ENCODE measurements at places on chromosomes 4 and X. TPM values are rescaled to one million over a fixed set of nuclear protein-coding genes. Genes with fewer than 3 reads are reported as not detected.

DNA sequence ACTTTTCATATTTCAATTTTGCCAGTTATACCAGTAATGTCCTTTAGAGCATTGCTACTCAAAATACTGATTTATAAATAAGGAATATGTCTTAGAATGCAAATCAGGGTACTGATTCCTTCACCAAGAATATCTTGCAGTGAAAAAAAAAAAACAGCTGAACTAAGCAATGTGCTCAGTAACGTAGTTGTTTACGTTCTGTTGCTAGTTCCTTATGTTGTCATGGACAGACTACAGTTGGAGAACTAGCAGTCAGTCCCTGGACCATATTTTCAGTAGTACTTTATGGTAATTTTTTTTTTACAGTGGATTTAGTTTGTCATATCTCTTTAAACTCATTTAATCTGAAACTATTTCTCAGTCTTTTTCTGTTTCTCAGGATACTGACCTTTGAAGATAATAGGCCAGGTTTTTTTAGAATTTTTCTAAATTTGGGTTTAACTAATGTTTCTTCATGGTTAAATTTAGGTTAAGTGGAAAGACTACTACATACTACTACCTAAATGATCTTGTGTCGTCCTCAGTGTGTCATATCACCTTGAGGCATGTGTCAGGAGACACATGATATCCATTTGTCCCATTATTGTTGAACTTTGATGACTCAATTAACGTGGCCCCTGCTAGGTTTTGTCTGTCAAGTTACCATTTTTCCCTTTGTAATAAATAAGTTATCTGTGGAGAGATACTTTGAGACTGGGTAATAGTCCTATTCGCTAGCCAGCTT lies 21.0 kb downstream of the SMARCAD1 start:
- peak; percentile 43 for DNase-seq
- no peak overlapping the region for H3K27ac ChIP-seq
- no peaks in the 10 kb centered on the region for H3K36me3 ChIP-seq
- H3K27me3 ChIP-seq: no peaks in the 10 kb centered on the region
- H3K4me3 ChIP-seq: no peak overlapping the region
- H3K4me1 ChIP-seq: no peaks in the 10 kb centered on the region

Gene SLC26A1
- total RNA-seq: 0.33 TPM

DNA sequence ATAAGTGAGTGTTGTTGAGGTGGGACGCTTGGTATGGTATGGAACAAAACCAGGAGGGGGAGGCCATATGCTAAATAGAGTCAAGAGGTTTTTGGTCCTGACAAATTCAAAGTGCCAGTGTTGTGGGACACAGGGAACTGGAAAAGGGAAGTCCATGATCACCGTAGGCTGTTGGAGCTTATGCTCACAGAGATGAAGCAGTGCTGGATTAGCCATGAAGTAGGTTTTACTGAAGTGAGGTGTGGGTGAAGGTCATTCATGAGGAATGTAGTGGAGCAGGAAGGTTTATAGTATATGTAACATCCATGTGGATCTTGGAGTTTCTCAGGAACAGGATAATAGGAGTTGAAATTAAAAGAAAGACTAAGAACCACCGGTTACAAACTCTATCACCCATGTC lies 256.1 kb upstream of the PITX2 start:
- H3K27ac ChIP-seq: no peak overlapping the region
- no peak overlapping the region for H3K4me3 ChIP-seq
- no peaks in the 10 kb centered on the region for H3K4me1 ChIP-seq
- DNase-seq: no peak
- no peaks in the 10 kb centered on the region for H3K27me3 ChIP-seq

Gene SCFD2
- 12.3 TPM for total RNA-seq

GRCh38 chr4:183507925-183508696 lies 3.3 kb downstream of the ING2 start:
- no peak overlapping the region for H3K27ac ChIP-seq
- H3K4me1 ChIP-seq: no peaks in the 10 kb centered on the region

- DNase-seq: peak; percentile 73
- H3K4me1 ChIP-seq: peaks cover 3% of the 10 kb centered on the region
- H3K27ac ChIP-seq: no peak overlapping the region
Observed at GRCh38 chr4:38759113-38759789, 23.5 kb downstream of the TLR10 start.

DNA sequence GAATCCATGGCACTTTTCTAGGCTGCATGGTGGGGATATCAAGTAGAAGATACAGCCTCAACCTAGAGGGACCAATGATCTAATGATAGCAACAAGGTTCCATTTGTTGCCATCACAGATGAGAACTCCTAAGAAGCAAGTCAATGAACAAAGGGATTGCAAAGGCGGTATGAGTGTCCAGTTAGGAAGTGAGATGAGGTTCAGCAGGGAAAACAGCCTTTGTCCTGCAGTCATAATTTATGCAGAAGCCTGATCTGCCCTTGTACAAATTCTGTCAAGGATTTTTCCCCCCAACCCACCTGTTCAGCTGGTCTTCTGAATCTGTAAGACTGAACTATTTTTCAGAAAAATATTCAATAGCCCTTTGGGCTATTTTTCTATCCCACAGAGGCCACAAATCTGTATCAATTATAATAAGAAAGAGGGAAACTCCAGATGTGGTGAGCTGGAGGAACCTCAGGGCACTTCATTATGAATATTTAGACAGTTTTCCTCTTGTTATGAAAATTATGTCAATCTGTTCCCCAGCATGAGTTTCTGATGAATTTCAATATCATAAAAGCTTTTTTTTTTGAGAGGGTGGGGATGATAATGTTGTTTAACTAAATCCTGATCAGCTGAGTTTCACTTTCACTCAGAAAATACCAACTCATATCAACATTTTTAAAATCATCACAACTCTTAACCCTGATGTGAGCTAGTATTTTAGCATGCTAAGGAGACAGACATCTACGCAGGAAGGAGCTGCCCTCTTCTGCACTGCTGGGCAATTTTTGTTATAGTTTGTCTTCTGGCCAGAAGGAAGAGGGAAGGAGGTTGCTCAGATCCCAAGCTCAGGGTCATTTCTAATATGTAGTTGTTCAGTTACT lies 127.2 kb upstream of the MAP3K15 start:
- H3K27ac ChIP-seq: no peak overlapping the region
- H3K4me3 ChIP-seq: no peak overlapping the region
- no peaks in the 10 kb centered on the region for H3K27me3 ChIP-seq
- no peak for DNase-seq

Gene SERPINA7
- total RNA-seq: not detected

DNA sequence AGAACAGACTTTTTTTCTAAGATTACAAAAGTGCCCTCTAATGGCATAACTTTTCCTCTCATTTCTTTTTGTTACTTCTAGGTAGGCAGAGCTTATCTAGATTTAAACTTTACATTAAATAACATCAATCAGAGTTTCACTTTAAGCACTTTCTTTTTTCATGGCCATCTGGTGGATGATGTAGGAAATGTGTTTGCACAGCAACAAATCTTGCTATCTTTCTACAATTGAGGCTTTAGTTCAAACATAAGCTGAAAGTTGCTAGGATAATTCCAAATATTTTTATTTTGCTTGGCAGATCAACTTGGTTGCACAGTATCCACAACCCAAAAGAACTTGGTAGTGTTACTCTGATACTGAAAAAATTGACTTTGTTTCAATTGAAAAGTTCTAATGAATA lies 22.0 kb downstream of the NDNF start:
- no peak overlapping the region for H3K27ac ChIP-seq
- H3K27me3 ChIP-seq: no peaks in the 10 kb centered on the region
- no peak overlapping the region for H3K4me3 ChIP-seq
- DNase-seq: peak; percentile 47
- no peaks in the 10 kb centered on the region for H3K36me3 ChIP-seq

DNA sequence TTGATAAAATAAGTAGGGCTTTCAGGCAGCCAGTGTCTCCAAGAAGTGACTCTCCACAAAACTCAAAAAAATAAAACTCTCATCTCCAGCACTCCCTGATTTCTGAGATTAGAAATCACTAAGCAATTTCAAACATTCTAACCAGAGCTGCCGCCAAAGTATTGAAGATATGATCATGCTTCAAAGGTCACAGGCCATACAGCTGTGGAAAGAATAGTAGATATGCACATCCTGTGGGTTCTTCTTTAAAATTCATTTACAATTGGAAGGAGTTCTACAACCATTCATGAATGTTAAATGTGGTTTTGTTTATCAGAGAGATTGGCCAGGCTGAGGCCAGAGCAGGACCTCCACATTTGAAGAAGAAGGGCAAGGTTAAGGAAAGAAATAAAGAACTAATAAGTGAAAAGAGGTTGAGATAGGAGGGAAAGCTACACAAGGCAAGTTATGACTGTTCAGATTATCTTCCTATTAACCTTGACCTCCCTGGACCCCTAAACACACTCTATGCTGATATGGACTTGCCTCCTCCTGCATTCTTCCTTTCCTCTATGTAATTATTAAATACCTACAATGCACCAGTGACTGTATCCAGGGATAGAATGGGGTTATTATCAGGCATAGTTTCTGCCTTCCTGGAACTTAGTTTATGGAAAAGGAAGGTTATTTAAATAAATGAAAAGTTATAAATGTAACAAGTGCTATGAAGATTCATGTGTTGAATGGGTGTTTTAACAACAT lies 56.4 kb downstream of the USP38 start:
- H3K4me1 ChIP-seq: no peaks in the 10 kb centered on the region
- peak; percentile 17 for DNase-seq
- no peak overlapping the region for H3K27ac ChIP-seq
- no peak overlapping the region for H3K4me3 ChIP-seq
- H3K27me3 ChIP-seq: no peaks in the 10 kb centered on the region

DNA sequence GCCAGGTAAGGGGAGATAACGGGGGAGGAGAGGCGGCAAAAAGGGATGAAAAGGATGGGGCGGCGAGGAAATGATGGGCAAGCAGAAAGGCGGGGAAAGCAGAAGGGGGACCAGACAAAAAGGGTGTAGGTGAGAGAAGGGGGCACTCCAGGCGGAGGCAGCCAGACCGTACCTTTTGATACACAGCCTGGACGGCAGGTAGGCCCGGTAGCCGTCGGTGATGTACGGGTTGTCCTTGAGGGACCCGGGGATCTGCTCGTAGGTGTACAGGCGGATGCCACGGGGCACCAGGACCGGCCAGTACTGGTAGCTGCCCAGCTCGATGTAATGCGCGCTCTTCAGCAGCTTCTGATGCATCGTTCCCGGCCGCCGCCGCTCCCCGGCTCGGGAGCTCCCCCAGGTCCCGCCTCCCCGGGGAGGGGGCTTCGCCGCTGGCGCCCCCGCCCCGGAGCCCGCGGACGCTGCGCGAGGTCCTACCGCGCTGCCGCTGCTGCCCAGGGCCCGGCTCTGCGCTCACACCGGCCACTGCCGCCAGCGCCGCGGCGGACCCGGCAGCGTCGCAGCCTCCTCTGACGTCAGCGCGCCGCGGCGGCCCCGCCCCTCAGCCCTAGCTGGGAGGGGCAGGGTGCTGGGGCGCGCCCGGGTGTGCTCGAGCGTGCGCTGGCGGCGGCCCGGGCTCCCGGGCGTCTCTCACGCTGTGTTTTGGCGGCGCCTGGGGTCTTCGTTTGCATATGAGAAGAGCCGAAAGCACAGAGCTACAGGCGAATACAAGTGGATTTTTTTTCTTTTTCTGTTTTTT lies at the start of gene PAQR3:
PAQR3 (minus strand) TSS at position 571 of the 799 bp plus-strand sequence; CDS start at position 357, 214 bp downstream.
- no peaks in the 10 kb centered on the region for H3K27me3 ChIP-seq
- peak; percentile 76 for DNase-seq
- H3K27ac ChIP-seq: peak within 1 kb of the TSS; percentile 70
- no peaks in the 10 kb centered on the region for H3K4me1 ChIP-seq

- no peaks in the 10 kb centered on the region for H3K4me1 ChIP-seq
- H3K36me3 ChIP-seq: no peaks in the 10 kb centered on the region
- no peak overlapping the region for H3K4me3 ChIP-seq
- no peak overlapping the region for H3K27ac ChIP-seq
Observed at GRCh38 chr4:146407669-146408084, 114.1 kb downstream of the SLC10A7 start.

DNA sequence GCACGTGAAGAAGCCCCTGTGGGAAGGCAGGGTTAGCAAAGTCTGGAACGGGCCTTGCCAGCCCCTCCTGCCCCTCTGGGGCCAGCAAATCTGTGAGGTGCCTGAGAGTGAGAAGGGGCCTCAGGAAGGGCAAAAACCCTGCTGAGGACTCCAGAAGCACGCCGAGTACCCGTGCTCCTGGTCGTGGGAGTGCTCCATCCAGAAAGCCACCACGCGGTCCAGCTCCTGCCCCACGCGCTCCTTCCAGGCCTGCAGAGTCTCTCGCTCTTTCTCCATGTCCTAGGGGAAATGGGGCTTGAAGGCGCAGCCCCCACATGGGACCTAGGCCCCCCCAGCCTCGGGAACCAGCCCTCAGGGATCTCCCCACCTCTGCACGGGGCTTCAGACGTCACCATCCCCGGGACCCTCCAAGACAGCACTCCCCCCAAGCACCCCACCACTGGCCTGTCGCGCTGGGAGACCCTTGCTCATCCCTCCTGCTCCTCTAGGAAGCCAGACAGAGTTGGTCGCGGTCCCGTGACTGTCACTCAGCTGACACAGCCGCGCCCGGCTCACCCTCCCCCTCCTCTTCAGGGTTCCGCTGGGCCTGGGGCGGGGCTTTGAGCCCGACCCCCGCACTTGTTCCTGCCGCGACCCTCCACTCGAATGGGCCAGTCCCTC lies at the start of gene RENBP:
RENBP (minus strand) TSS at position 504 of the 660 bp plus-strand sequence; CDS start at position 471, 33 bp downstream.
- H3K27me3 ChIP-seq: no peaks in the 10 kb centered on the region
- no peak within 1 kb of the TSS for H3K27ac ChIP-seq
- DNase-seq: no peak
- H3K4me1 ChIP-seq: no peaks in the 10 kb centered on the region
- no peaks in the 10 kb centered on the region for H3K36me3 ChIP-seq

Gene AIFM1
- 23.1 TPM for total RNA-seq

DNA sequence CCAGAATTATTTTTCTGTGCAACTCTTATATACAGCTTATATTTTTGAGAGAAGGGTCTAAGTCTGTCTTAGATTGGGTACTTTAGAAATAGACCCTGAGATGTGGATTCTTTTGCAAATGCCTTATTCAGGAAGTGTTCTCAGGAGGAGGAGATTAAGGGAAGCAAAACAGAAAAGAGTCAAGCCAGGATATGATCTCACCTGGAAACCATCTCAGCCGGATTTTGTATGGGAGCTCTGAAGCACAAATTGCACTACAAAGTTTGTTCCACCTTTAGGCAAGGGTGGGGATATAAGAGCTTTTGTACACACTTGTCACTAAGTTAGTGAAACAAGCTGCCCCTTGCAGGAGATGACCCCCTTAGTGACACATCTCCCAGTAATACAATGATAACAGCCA lies 121.2 kb upstream of the GRPR start:
- H3K4me1 ChIP-seq: no peaks in the 10 kb centered on the region
- no peak overlapping the region for H3K4me3 ChIP-seq
- no peak overlapping the region for H3K27ac ChIP-seq
- H3K36me3 ChIP-seq: no peaks in the 10 kb centered on the region
- peak; percentile 20 for DNase-seq

GRCh38 chr4:165502916-165503907 lies 124.4 kb downstream of the CPE start:
- peak; percentile 57 for DNase-seq
- no peak overlapping the region for H3K27ac ChIP-seq
- H3K4me1 ChIP-seq: peaks cover 2% of the 10 kb centered on the region
- H3K27me3 ChIP-seq: no peaks in the 10 kb centered on the region

DNA sequence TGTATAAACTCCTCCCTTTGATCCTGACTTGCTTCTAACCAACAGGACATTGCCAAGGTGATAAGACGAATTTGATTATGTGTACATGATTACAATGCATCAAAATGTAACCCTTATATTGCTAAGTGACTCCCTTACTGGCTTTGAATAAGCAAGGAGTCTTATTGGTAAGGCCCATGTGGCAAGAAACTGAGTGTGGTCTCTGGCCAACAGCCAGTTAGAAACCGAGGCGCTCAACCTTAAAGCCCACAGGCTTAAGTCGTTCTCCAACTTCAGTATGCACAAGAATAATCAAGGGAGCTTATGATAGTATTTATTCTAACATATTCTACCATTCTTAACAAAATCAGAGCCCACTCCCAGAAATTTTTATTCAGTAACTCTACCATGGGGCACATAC lies 374.2 kb upstream of the F9 start:
- H3K27me3 ChIP-seq: no peaks in the 10 kb centered on the region
- H3K27ac ChIP-seq: no peak overlapping the region
- H3K4me1 ChIP-seq: no peaks in the 10 kb centered on the region
- H3K4me3 ChIP-seq: no peak overlapping the region

Data from fibroblast of lung (primary cell).